NCI-H1092 treated with DMSO at 0.1 percent for 48 hours (cell line): ENCODE measurements at places on chromosomes 1 and 21.

GRCh38 chr1:72362538-72362937 lies 80.2 kb upstream of the NEGR1 start:
- no peak for DNase-seq

- DNase-seq: no peak
These were observed 3.1 kb upstream of the DOCK7 start for GRCh38 chr1:62691062-62691844.

- no peak for DNase-seq
These were observed 7.2 kb downstream of the THEMIS2 start for GRCh38 chr1:27879374-27880082.

- DNase-seq: no peak
These were observed 896 bp downstream of the LYSMD1 start for GRCh38 chr1:151164732-151165280.

DNA sequence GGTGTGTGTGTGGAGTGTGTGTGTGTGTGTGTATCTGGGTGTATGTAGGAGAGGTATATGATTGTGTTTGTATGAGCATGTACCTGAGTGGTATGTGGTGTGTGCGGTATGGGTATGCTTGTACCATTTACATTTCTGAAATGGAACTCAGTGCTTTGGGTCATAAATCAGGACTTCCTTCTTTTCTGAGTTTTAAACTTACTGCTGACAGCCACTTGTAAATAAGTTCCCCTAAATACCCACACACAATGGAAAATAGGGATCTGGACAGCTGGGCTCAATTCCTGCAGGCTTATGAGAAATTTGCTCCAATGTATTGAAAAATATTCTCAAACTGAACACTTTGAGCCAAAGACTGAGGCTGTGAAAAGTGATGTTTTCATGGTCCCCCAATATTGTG lies 293.6 kb downstream of the HLX start:
- no peak for DNase-seq
